Brain (organoid and tissue), 16 donors: ENCODE measurements at places on chromosomes 2 and 18. TPM values are rescaled to one million over a fixed set of nuclear protein-coding genes. Genes with fewer than 3 reads are reported as not detected.

CERKL gene
- 2.2 TPM for polyA plus RNA-seq

RAB6C gene
- polyA plus RNA-seq = 0.29 TPM

XDH gene
- polyA plus RNA-seq = not detected

ANKRD62 gene
- not detected for polyA plus RNA-seq
